ENCODE measurements at places on chromosomes 2 and 18.

GRCh38 chr2:20486571-20486970 lies 39.7 kb downstream of the RHOB start:
- DNase-seq, result no peak

- no peak for DNase-seq
Observed at GRCh38 chr2:96103761-96104486, 12.4 kb downstream of the ADRA2B start.

- DNase-seq, result no peak
Observed at GRCh38 chr2:108565778-108566375, 31.6 kb downstream of the LIMS1 start.

DNA sequence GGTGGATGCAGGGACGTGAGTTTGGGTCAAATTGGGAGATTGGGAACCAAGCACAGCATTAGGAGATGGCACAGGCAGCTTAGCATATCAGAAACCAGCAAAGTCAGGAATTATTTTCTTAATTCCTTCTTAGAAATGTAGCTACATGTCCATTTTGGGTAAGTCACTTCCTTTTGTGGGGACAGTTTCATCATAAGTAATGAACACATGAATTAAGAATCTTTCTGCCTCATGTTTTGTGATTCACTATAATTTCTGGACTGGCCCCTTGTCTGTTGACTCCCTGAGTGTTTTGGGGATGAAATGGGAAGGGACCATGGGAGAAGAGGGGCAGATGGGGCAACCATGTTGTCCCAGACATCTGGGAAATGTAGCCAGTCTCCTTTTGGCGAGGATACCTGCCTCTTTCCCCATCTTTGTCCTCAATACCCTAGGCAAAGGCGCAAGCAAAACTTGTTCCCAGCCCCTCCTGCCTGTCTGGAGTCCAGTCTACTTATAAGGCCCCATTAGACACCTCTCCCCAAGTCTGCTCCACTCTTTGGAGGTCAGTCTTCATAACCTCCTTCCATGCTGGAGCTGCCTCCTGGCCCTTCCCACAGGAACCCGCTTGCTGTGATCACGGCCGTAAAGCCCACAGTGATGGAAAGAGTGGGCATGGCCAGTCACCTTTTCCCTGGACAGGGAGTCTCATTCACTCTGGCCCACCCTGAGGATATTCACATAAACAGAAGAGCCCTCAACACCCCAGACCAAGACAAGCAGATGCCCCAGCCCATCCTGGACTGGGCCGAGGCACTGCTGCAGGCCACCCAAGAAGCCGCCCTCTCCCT lies 25.7 kb downstream of the MTHFD2 start:
- no peak for DNase-seq

- DNase-seq, result no peak
Observed at GRCh38 chr2:190942697-190943096, 62.1 kb downstream of the GLS start.

- DNase-seq, result no peak
Observed at GRCh38 chr2:213429516-213429915, 145.3 kb downstream of the SPAG16 start.

DNA sequence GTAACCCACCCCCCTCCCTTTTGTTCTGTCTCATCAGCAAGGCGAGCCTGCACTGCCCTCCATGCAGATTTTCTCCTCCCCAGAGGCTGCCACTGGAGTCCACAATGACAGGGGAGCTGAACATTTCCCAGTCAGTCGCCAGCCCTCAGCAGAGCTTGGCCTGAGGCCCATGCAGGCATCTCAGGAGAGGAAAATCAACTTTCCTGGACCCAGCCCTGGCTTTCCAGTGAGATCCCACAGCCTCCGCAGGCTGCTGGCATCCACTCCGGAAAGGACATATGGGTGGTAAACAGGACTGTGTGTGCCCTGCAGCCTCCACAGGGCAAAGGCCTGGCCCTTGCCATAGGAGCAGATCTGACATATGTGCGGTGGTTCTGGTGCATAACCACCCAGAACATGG lies 253.8 kb downstream of the TNS1 start:
- DNase-seq, result no peak

DNA sequence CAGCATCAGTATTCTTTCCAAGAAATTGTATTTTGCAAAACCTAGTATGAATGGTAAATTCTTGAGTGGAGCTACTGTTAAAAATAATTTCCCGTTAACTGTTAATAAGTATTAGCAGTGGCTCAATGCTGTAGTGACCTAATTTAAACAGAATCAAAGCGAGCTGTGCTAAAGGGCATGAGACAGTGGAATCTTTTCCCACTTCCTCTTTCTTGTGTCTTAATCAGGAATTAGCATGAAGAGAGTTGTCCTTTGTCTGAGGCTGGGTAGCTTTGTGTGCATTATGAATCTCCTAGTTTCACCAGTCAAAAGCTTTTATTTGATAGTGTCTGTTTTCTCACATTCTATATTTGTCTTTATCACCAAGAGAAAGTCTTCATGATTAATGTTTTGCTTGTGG lies 298.8 kb upstream of the GCFC2 start:
- DNase-seq, result no peak

- no peak for DNase-seq
Observed at GRCh38 chr18:42683094-42683493, 432.4 kb downstream of the RIT2 start.

All from stimulated activated naive CD8-positive, alpha-beta T cell treated with anti-CD3 and anti-CD28 coated beads, Interleukin-15, Interleukin-2, amounts not matched to agents 100 U/mL and 50 U/mL, for 24 hours (primary cell).